Activated CD4-positive, alpha-beta T cell treated with anti-CD3 and anti-CD28 coated beads, Interleukin-2, Interleukin-6, amounts not matched to agents 100 ng/mL and 50 ng/mL, durations not matched to agents 16 hours and 8 hours (primary cell): ENCODE measurements at places on chromosomes 3 and 15.
A peak's percentile ranks its signal among the peaks of the same experiment; 100 is the strongest.

DNA sequence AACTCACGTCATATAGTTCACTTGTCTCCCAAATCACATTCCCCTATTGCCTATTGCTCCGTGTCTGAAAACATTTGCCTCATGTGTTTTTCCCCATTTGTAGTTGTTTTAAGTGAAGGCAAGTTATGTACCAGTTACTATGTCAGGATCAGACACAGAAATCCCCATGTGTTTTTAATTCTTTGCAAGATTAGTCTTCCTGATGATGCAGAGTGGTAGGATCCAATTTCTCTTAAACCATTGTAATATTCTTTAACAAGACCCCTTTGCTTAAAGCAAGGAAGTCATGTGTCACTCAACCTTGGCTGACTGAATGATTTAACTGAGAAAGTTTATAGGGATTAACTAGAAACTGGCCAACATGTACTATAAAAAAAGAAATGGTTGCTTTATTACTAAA is 164.4 kb downstream of the OPA1 start:
- DNase-seq, result no peak

- peak; percentile 54 for DNase-seq
Measured at GRCh38 chr3:187678726-187679268, 8.6 kb upstream of the SST start.

DNA sequence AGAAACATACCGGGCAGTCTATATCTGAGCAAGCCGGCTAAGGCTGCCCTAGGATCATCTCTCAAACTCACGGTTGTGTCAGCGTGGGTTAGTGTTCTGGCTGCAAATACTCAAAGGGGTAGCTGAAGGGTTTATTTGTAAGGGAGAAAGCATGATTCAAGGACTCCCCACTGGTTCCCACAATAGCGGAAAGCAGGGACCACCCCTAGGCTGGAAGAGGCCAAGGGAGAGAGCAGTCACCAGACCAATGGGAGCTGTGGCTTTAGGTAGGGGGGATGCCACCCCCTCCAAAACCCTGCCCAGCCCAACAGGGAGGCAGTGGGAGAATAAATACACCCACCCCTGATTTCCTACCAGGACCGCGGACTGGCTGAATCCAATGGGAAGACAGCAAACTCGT is 7.3 kb upstream of the LMCD1 start:
- DNase-seq, result no peak

DNA sequence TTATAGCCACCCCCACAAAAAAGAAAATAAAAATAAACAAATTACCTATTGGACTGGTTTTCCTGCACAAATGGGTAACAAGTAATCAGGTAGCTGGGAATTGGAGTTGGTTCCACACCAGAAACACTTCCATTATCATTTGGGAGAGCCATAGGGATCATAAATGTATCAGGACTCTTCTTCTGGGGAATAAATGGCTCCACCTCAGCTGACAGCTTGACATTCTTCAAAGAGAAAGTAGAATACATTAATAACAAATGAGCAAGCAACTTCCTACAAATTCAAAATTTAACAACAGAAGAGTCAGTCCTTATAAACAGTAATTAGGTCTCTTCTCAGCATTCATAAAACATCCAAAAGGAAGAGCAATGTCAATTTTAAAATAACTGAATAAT is 8.7 kb downstream of the SECISBP2L start:
- DNase-seq, result no peak

- DNase-seq, result no peak
Measured at GRCh38 chr3:117084277-117084676, 374.7 kb downstream of the TUSC7 start.

- no peak for DNase-seq
Measured at GRCh38 chr3:72982609-72983366, 13.8 kb upstream of the PPP4R2 start.

DNA sequence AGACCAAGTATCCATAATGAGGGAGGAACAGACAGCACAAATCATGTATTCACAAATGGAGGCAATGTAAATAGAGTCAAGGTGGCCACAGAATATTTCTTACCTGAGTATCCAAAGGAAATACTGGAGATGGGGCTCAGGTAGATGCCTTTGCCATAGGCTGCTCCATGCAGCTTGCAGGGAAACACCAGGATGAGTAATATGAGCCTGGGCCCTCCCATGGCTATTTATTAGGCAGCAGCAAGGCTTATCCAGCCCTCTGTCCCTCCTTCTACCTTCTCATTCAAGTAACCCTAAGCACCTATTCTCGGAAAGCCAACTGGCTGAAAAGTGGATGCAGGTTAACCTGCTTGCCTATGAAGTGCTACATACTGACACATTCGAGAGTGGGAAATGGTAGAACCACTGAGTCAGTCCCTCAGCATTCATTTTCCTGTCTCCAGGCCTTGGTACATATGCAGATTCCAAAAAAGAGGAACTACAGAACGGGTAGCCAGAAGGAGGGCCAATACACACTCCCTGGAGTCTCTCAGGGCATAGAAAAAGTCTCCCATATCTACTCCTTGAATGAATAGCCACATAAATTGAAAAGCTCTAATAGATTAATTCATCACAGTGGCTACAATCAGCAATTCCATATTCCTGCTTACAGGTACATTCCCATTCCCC is 18.3 kb upstream of the PKM start:
- no peak for DNase-seq

DNA sequence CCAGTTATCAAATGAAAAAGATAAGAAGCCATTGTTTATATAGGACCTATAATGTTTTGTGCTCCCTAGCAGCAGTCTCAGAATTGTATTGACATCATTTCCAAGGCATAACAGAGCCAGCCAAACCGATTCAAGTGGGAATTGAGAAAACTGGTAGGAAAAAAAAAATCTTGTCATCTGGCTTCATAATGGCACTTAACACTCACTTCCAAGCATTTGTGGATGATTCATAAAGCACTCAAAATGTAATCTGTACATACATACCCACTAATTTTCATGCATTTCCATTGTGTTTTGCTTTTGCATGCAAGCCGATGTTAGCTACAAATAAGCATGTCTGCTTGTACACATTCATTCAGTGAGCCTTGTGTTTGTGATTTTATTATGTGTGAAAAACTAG is 18.6 kb upstream of the TRPC1 start:
- DNase-seq, result no peak

DNA sequence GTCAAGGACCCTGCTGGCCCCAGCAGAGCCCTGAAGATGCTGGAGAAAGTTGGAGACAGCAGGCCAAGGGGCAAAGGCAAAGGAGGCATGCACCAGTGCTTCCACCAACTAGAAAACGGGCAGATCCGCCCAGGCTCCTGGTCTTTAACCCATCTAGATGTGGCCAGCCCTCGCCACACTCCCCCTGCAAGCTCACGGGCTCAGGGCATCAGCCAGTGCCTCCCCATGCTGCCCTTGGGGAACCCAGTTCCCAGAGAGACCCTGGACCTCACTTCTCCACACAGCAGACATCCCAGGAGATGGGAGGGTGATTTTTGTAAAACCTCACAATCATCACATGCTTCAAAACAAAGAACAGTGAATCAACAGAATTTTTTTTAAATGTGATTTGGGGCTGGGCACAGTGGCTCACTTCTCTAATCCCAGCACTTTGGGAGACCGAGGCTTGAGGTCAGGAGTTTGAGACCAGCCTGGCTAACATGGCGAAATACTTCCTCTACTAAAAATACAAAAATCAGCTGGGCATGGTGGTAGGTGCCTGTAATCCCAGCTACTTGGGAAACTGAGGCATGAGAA is 24.5 kb downstream of the CYFIP1 start:
- DNase-seq, result no peak

GRCh38 chr15:67782691-67782991 is 42.7 kb upstream of the SKOR1 start:
- DNase-seq, result no peak

DNA sequence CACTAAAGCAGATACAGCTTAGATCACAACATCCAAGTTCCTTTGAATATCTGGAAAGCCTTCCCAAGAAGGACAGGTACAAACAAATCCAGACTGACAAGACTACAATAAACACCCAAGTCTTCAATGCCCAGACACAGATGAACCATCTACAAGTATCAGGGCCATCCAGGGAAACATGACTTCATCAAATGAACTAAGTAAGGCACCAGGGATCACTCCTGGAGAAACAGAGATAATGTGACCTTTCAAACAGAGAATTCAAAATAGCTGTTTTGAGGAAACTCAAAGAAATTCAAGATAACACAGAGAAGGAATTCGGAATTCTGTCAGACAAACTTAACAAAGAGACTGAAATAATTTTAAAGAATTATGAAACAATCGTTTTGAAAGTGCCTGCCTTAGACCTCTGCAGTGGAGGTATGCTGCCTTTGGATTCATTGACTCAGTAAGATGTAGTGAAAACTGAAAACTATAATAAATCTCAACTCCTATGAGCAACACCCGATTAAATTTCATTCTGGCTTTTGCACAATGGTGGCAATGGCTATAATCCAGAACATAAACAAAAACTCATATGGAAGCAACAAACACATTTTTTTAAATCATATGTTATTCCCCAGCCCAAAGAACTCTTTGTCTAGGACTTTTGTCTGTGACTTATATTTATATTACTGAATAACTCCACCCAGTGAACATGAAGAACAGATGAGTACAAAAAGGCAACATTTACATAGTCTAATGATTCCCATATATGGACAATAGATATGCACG is 12.6 kb upstream of the COL8A1 start:
- DNase-seq, result no peak

- no peak for DNase-seq
Measured at GRCh38 chr3:150972366-150973071, at the start of gene CLRN1. TSS of gene CLRN1 (minus strand) at chr3:150972727. CDS start at chr3:150972708, 19 bp downstream.

- no peak for DNase-seq
Measured at GRCh38 chr3:114336122-114336697, 42.4 kb downstream of the TIGIT start.

- no peak for DNase-seq
Measured at GRCh38 chr15:31236184-31237042, 90.2 kb upstream of the KLF13 start.

DNA sequence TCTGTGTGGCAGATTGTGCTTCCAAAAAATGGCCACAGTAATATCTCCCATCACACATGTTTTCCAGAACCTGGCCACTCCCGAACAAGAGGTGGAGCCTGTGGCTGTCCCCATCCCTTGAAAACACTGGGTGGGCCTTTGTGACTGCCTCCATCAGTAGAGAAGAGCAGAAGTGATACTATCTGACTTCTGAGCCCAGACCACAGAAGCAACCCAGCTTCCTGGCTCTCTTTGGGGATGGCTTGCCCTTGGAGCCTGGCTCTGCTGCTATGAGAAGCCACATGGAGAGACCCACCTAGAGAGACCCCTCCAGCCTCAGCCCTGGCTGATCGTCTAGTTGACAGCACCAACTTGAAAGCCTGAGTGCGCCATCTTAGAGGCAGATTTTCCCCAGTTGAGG is 39.8 kb upstream of the CMTM8 start:
- no peak for DNase-seq
